ENCODE measurements at places on chromosomes 11 and 22.

DNA sequence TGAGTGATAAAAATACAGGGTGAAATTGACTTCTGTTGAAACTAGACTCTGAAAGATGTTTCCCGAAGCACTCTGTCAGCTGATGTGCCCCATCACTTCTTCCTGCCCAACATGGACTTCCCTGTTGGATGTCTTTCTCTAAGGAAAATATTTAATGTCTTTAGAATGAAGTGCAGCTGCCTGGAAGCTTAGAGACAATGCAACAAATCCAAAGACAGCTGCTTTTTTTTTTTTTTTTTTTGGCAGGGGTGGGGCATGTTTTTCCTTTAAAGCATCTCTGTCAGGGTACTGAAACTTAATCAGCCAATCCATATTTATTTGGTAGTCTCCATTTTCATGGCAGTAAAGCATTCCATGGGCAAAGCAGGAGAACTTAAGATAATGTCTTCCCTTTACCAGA, 5.9 kb downstream of the JAM3 start:
- DNase-seq = no peak

GRCh38 chr11:66579017-66579606, 10.7 kb upstream of the CTSF start:
- DNase-seq = peak; percentile 65

DNA sequence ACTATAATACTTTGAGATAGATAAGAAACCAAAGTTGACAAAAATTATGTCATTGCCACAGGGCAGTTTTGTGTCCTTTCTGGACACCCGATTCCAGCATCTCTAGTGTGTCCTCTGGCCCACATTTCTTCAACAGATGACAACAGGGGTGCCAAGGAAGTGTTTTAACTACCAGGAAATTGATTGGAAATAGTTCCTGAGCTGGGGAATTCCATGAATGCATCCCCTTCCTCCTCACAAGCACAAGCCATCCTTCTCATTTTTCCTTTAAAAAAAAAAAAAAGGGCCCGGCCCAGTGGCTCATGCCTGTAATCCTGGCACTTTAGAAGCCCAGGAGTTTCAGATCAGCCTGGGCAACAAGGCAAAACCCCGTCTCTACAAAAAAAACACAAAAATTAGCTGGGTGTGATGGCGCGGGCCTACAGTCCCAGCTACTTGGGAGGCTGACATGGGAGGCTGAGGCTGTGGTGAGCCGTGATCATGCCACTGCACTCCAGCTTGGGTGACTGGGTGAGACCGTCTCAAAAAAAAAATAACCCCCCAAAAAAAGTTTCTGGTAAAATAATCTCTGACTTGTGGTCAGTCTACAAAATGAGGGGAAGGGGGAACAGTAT, 797 bp upstream of the B3GAT3 start:
- DNase-seq = no peak

- DNase-seq = no peak
Measured at GRCh38 chr22:37258753-37259401, 14.8 kb upstream of the RAC2 start.

- no peak for DNase-seq
Measured at GRCh38 chr11:114079511-114080065, 20.1 kb downstream of the ZBTB16 start.

- no peak for DNase-seq
Measured at GRCh38 chr22:30876915-30877553, 91.5 kb downstream of the MORC2 start.

DNA sequence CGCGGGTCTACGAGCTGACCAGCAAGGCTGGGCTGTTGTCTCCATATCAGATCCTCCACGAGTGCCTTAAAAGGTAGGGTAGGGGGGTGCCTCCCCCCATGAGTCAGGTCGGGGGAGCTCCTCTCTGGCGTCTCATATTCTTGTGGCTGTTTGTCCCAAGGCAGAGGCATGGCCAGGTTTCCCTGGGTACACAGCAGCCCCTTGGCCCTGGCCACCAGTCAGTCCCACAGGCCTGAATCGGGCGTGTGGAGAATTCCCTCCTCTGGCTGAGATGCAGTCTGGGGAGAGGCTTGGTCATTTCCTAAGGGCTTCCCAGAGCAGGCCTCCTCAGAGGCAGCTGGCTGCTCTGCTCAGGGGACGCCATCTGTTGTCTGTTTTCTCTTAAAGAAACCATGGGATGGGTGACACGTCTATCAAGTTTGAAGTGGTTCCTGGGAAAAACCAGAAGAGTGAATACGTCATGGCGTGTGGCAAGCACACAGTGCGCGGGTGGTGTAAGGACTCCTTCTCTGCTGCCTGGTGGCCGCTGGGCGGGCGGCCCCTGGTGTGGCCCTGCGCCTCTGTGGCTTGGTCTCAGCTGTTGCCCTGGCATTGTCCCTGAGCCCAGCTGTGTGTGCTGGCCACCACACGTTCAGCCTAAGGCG, 9.6 kb upstream of the RANBP1 start:
- DNase-seq = no peak

DNA sequence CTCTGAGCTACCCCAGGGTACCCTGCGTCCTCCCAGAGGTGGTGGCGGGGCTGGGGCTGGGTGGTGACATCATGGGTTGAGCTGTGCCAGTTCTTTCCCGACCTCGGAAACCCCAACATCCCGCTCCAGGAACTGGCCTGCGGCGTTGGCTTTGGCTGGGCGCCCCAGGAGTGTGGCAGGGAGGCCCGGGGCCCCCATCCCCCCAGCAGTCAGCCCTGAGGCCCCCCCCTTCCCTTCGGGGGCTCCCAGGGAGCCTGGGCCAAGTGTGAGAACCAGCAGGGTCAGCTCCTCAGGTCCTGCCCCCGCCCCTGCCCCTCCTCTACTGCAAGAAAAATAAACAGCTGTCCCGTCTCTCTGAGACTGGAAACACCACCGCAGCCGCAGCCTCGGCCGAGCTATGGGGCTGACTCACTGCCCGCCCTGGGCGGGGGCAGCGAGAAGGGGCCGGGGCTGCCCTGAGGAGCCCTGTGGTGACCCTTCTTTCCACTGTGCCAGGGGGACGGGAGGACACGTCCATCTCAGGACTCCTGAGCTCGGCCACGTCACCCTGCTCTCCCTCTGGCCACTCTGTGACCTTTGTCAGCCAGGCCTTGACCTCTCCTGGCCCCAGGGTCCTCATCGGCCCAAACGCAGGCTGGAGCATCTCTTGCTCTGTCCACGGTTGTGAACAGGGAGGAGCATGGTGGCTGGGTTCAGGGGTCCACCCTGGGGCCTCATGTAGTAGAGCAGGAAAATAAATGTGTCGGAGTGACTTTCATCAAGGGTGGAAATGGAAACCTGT, 73.4 kb downstream of the WNT7B start:
- no peak for DNase-seq

DNA sequence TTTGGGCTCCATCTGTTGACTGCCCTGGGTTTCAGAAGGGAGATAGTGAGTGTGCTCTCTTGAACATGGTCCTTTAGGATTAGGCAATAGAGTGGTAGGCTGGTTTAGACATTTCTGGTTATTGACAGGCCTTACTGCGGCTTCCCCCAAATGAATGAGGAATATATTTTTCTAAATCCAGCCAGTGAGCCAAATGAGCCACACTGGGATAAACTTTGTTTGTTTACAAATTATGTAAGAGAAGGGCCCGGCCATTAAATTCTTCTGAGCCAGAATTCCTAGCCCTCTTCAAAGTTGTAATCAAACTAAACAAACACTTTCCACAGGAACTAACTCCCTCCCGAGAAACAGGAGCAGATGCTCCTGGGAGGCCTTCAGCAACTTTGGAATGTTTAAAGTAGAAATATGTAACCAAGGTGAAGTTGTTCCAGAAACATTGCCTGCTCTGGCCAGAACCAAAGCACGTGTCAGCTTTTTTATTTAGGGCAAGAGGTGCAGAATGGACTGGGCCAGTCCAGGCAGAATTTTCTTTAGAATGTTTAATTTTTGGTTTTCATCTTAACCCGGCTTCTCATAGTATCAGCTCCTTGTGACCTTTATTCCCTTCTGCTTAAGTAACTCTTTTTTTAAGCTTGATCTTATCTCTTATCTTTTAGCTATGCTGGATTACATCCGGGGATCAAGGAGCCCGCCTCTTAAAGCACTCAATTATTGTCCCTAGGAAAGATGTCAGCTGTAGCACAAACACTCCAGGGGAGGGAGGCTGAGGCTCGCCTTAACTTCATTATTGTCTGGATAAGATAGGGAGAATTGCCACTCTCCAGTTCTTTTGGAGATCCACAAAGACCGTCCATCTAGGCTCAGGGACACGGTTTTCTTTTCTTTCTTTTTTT, 28.7 kb downstream of the ZNRF3 start:
- no peak for DNase-seq

GRCh38 chr22:43443152-43443471, 31.3 kb downstream of the MPPED1 start:
- DNase-seq = no peak

DNA sequence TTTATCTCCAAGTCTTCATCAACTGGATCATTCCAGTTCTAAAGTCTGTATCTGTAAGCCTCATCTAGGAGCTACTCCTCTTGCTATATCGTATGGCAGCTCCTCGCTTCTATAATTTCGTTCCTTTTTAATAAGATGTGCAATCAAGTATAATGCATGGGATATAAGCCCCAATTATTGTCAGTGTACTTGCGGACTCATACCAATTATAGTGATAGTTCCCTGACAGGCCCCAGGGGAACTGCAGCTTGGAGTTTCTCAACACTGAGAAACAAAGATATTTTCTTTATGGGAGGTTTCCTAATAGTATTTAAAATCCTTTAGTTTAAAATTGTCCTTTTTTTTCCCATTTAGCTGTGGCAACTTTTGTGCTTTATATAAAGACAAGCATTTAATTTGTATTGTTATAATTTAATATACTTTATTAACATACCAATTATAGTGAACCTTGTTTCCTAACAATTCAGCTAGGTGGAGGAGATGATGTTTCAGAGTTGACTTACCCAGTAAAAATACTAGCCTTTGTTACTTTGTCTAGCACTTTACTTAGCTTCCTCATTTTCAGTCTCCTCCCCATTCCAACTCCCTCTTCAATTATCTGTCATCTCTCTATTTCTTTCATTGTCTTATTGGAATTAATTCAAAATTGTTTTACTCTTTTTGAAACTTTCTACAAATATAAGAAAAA, 25.3 kb upstream of the DDX17 start:
- no peak for DNase-seq

- no peak for DNase-seq
Measured at GRCh38 chr11:5336331-5336730, 7.0 kb downstream of the OR51B5 start.

- DNase-seq = no peak
Measured at GRCh38 chr11:114395736-114396135, 4.6 kb downstream of the C11orf71 start.

DNA sequence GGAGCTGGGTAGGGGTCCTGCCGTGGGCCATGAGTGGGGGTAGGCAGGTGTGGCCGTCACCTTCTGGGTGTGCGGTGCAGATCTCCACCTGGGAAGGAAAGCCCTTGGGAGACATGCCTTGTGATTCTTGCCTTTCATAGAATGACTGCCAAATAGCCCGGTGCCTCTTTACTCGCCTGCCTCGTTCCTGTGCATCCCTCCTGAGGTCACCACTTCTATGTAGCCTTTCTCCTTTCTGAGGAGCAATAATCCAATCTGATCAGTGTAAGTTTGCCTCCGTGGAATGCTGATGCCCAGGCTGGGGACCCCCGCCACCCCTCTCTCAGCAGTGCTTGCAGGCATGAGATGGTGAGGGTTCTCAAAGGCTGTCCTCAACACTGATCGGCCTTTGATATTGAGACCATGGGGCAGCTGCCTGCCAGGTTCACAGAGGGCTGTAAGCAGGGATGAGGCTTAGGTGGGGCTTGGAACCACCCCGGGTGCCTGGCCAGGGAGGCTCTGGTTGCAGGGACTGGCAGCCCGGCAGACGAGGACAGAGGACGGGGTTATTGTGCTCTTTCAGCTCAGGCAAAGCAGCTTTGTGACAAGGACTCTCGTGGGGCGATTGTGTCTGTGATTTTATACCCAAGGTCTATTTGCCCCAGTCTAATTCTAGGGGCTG, 86.1 kb upstream of the WNT7B start:
- no peak for DNase-seq

- DNase-seq = no peak
Measured at GRCh38 chr11:14105446-14105845, 142.9 kb downstream of the SPON1 start.

DNA sequence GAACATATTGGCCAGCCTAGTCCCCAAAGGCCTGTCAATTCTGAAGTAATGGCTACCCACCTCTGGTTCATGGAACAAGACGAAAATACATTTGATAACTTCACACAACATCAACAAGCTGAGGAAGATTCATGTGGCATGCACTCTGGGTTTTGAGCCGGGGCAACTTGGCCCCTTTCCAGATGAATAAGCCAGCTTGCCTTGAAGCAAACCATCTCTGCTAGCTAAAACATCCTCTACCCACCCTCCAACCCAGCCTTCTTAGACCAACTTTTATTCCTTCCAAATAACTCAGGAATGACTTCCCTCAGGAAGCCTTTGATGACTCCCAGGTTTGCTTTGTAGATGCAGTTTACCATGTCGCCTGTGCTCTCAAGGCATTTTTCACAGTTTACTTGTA, 94.4 kb downstream of the SLC1A2 start:
- DNase-seq = no peak

DNA sequence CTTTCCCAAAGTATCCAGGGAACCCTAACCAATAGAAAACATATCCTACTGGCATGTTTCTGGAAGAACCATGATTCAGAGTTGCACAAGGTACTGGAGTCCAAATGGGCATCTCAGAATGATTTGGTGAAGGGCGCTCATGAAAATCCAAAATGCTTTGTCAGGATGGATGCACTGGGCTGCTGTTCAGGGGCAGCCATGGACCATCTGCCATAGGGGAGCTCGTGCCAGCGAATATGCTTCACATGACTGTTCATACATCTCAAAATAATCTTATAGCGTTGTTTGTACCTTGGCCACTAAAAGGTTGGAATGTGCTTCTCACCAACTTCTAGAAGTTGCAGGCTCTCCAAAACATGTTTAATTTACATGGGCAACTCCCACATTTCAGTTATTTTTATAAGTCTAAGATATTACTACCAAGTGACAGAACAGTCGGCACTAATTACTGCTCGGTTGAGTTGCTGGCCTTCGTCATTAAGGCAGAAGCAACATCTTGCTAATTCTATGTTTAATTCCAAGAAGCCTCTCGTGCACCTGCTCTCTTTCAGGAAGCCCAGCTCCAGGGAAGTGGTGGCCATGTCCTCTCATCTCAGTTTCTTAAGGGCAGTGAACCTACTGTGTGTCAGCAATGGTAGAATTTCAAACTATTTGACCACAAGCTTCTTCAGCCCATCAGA, 1497.7 kb downstream of the TBC1D22A start:
- DNase-seq = no peak

GRCh38 chr11:57502376-57502775, 13.1 kb downstream of the SLC43A1 start:
- no peak for DNase-seq

DNA sequence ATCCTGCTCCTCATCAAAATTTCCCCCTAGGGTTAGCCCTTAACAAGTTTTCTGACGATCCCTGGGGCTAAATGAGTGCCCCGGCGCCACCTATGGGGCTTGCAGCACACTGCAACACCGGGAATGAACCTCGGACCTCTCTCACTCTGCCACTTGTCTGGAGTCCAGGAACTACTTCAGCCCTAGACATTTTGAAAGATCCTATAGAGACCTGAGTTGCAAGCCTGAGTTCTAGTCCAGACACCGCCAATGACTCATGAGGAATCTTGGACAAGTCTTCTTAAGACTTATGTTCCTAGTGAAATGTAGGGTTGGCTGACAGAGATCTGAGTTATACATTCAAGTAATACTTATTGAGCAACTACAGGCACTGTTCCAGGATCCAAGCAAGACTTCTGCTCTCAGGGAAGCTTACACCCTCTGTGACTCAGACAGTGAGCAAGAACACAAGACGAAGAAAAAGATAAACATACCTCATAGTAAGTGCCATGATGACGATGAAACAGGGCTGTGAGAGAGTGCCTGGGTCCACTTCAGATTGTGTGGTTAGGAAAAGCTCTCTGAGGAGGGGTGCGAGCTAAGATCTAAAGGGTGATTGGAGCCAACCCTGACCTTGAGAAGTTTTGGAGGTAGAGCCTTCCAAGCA, 10.2 kb upstream of the STK33 start:
- DNase-seq = no peak
